Camera-type eye (tissue), 1 donor: ENCODE measurements at places on chromosomes 5 and 9. TPM values are rescaled to one million over a fixed set of nuclear protein-coding genes. Genes with fewer than 3 reads are reported as not detected.

CLTB gene
- total RNA-seq, result 68.9 TPM

NUTM2G gene
- not detected for total RNA-seq

TPD52L3 gene
- total RNA-seq, result not detected

SLC6A19 gene
- total RNA-seq, result 0.27 TPM

ARL15 gene
- total RNA-seq, result 89.1 TPM

IL9 gene
- total RNA-seq, result not detected

SLC6A7 gene
- 0.11 TPM for total RNA-seq

AIF1L gene
- total RNA-seq, result 36.2 TPM

PCDHGA8 gene
- 10.1 TPM for total RNA-seq

KLF4 gene
- total RNA-seq, result 15.4 TPM

BAAT gene
- 0.22 TPM for total RNA-seq

KIF24 gene
- total RNA-seq, result 4.3 TPM

TTC23L gene
- 2.9 TPM for total RNA-seq

FKTN gene
- total RNA-seq, result 50.1 TPM

NMUR2 gene
- total RNA-seq, result 0.22 TPM

PJA2 gene
- total RNA-seq, result 203 TPM
